ENCODE measurements at places on chromosomes 12 and 14. TPM values are rescaled to one million over a fixed set of nuclear protein-coding genes. Genes with fewer than 3 reads are reported as not detected.

DNA sequence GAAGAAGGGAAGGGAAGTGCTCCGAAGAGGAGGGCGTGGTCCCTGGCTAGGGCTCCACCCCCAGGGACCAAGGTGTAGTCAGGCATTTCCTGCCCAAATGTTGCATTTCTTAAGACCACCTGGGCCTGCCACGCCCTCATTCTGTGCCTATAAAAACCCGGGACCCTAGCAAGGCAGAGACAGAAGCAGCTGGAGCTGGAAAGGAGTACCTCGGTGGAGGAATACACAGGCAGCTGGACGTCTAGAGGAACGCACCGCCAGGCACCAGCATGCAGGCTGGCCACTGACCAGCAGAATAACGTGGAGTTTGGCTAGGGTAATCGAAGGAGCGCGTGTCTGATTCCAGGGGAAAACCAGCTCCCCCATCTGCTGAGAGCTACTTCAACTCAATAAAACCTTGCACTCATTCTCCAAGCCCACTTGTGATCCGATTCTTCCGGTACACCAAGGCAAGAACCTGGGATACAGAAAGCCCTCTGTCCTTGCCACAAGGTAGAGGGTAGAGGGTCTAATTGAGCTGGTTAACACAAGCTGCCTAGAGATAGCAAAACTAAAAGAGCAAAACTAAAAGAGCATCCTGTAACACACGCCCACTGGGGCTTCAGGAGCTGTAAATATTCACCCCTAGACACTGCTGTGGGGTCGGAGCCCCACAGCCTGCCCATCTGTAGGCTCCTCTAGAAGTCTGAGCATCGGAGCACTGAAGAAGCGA is 21.0 kb downstream of the CFL2 start:
- DNase-seq: no peak

GRCh38 chr12:3216726-3217682 is 139.8 kb downstream of the TSPAN9 start:
- peak; percentile 63 for DNase-seq

USP44 gene
- total RNA-seq: 0.41 TPM

DNA sequence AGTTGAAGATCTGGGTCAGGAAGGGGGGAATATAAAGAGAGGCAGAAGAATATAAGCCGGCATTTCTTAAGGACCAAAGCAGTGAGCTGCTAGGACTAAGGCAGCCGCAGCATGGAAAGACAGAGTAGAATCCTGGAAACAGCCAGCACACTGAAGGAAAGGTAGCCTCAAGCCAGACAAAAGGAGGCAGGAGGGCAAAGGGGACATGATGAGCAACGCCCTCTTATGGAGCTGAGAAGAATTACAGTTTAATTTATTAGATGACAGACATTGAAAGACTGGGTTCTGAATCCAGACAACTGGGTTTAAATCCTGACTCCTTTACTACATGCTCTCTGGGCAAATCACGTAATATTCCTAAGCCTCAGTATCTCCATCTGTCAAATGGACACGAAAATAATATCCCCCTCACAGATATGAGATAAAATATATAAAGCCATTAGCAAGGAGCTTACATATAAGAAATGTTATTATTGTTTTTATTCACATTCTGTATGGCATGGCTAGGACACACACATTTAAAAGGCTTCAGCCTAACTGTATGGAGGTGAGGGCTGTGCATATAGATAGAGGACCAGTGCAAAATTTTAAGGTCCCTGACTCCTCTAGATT is 8.1 kb upstream of the PCED1B start:
- no peak for DNase-seq

GRCh38 chr12:9751204-9752144 is 9.2 kb downstream of the CD69 start:
- DNase-seq: no peak

DNA sequence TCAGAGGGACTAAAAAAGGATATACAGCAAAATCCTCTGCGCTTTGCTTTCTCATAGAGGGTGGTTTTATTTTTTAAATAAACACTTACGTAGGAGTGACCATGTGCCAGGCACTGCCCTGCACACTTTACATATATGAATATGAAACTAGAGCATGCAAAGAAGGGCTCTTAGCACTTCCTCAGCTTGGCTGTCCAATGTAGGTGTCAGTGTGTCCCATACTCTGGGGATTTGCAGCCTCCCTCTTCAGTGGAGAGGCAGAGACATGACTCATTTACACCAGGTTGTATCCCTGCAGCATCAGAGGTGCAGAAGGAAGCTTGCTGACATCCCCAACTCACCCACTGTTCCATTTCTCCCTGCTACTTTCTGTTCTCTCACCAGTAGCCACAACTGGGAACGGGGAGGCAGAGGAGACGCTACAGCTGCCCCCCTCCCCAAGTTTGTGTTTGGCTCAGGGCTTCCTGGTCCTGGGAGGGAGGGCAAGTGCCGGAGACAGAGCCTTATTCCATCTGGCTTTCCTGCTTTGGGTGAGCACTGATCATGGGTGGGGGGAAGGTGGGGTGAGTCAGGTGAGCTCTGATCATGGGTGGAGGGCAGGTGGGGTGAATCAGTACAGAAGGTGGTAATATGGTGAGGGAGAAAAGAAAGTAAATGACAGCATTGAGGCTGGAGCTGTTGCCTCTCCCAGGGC is 4.9 kb upstream of the KRT5 start:
- DNase-seq: no peak

- no peak for DNase-seq
Measured at GRCh38 chr12:118840399-118840798, 140.9 kb upstream of the SRRM4 start.

GRCh38 chr12:26514364-26514763 is 318.6 kb downstream of the ITPR2 start:
- DNase-seq: no peak

SPIC gene
- total RNA-seq: not detected

DNA sequence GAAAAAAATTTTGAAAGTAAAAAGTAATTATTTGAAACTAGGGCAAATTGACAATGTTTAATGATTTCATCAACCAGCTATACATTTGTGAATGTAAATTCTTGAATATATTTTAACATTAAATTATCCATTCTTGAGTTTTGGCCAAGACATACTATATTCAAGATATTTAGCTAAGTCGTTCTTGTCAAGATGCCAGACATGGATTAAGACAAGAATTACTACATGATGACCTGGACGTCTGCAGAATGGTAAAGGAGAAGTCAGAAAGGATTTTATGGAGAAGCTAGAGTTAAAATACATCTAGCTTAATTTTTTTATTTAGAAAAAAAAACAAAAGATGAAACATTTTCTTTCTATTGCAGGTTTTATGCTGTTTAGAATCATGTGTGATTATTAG is 255.8 kb downstream of the TMTC2 start:
- DNase-seq: no peak

KRR1 gene
- 27.0 TPM for total RNA-seq

TC2N gene
- 0.29 TPM for total RNA-seq
